ENCODE measurements at places on chromosomes 16 and 17. TPM values are rescaled to one million over a fixed set of nuclear protein-coding genes. Genes with fewer than 3 reads are reported as not detected.

CA4 gene
- 0.15 TPM for polyA plus RNA-seq

GRCh38 chr17:80770881-80771611 is 220.6 kb upstream of the CHMP6 start:
- H3K4me3 ChIP-seq, result no peak overlapping the region
- DNase-seq, result no peak
- no peaks in the 10 kb centered on the region for H3K4me1 ChIP-seq
- no peak overlapping the region for H3K27ac ChIP-seq
- no peaks in the 10 kb centered on the region for H3K27me3 ChIP-seq

PRKCA gene
- 123 TPM for polyA plus RNA-seq

- no peaks in the 10 kb centered on the region for H3K4me1 ChIP-seq
- H3K36me3 ChIP-seq, result peaks cover 20% of the 10 kb centered on the region
- no peak overlapping the region for H3K27ac ChIP-seq
Observed at GRCh38 chr16:89864527-89864820, 8.9 kb upstream of the TCF25 start.

DNA sequence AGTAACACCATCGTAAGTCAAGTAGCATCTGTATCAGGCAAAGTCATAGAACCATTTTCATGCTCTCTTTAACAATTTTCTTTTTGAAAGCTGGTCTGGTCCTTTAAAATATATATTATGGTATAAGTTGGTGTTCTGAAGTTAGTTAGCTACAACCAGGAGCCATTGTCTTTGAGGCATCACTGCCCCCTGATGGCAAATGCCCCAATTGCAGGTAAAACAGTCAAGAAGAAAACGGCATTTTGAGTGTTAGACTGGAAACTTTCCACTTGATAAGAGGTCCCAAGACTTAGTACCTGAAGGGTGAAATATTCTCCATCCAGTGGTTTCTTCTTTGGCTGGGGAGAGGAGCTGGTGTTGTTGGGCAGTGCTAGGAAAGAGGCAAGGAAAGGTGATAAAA is 14.1 kb downstream of the TP53 start:
- H3K36me3 ChIP-seq, result peaks cover 50% of the 10 kb centered on the region
- DNase-seq, result no peak
- H3K27ac ChIP-seq, result no peak overlapping the region
- no peaks in the 10 kb centered on the region for H3K27me3 ChIP-seq
- H3K4me3 ChIP-seq, result no peak overlapping the region

NGFR gene
- polyA plus RNA-seq, result 0.76 TPM

TM4SF5 gene
- not detected for polyA plus RNA-seq

DNA sequence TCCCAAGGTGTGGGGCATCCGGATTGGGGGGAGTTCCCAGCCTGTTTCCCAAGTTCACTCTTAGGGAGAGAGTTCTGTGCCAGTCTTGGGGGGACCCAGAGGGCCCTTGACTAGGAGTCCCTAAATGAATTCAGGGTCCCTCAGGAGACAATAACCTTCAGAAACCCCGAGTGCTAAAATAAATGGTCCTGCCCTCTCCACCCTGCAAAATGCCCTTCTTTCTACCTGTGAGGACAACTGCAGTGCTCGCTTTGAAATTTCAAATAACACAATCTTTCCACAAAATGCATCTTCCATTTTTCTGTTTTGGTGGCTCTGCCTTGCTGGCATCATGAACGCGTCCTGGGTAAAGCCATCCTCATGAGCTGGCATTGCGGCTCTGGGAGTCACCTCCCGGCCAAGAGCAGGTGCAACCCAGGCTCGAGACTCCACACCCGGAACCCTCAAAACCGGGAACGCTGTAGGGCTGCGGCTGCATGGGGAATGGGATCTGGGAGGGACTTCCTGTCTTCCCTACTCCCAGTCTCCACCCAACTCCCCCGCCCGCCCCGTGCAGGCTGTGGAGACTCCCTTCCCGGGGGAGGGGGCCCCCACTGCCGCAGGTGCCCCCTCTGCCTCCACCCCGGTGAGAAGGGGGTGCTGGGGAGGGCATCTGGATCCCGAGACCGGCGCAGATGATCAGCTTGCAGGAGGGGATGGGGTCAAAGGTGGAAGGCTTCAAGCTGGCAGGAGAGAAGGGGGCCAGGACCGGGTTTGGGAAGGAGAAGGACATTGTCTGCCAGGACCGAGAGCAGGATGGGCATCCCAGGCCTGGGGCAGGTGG is at the start of gene ZNF205:
ZNF205 (plus strand) TSS at position 529 of the 823 bp plus-strand sequence. CDS start 845 bp downstream, outside the sequence.
- peaks cover 24% of the 10 kb centered on the region for H3K4me1 ChIP-seq
- no peaks in the 10 kb centered on the region for H3K27me3 ChIP-seq
- H3K4me3 ChIP-seq, result peak within 1 kb of the TSS; percentile 78
- peak; percentile 92 for DNase-seq

RNU2-1 gene
- not detected for polyA plus RNA-seq

NECAB2 gene
- 0.58 TPM for polyA plus RNA-seq

GRCh38 chr16:89034971-89035668 is 58.1 kb upstream of the CBFA2T3 start:
- H3K4me1 ChIP-seq, result no peaks in the 10 kb centered on the region
- H3K36me3 ChIP-seq, result no peaks in the 10 kb centered on the region
- H3K4me3 ChIP-seq, result no peak overlapping the region

DPEP1 gene
- 0.05 TPM for polyA plus RNA-seq

- H3K27me3 ChIP-seq, result no peaks in the 10 kb centered on the region
- H3K36me3 ChIP-seq, result no peaks in the 10 kb centered on the region
- no peak overlapping the region for H3K27ac ChIP-seq
- no peaks in the 10 kb centered on the region for H3K4me1 ChIP-seq
- DNase-seq, result no peak
- no peak overlapping the region for H3K4me3 ChIP-seq
Observed at GRCh38 chr17:43754947-43755346, 3.6 kb downstream of the SOST start.

DNA sequence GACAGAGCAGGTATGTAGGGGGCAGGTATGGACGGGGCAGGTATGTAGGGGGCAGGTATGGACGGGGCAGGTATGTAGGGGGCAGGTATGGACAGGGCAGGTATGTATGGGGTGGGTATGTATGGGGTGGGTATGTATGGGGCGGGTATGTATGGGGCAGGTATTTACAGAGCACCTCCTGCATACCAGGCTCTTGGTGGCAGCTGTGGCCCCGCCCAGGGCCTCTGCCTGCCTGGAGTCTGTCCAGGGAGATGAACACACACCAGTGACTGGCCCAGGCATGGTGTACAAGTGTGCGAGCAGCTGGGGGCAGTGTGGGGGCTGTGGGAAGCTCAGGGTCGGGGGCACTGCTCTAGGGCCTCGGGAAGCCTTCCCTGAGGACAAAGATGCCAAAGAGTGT is 4.4 kb downstream of the RPL3L start:
- no peak overlapping the region for H3K4me3 ChIP-seq
- no peaks in the 10 kb centered on the region for H3K36me3 ChIP-seq
- peaks cover 9% of the 10 kb centered on the region for H3K4me1 ChIP-seq
- DNase-seq, result no peak

GP1BA gene
- not detected for polyA plus RNA-seq

DNA sequence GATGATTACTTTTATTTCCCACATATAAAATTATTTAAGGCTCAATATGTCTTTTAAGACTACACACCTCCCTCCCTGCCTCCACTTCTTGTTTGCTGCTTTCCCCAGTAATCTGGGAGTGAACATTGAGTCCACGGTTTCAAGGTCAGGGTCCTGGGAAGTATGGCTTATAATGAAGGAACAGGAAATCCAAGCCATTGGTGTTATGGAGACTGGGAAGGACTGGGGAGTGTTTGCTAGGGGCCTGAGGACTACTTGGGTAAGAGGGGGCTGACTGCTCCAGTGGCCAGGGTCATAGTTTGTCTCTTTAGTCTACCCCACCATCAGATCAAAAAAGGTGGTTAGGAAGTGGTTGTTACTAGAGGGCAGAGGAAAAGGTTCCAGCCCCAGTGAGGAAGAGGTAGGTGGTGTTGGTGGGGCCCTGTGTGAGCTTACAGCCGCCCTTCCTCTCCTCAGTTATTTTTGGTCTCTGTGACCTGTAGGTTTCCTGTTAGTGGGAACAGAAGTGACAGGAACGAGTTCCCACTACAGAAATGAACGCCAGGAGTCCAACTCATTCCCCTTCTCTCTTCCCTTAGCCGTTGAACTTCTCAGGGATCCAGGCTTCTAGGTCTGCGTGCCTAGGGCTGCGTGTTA is 742 bp upstream of the SLC16A13 start:
- no peak for DNase-seq
- peaks cover 11% of the 10 kb centered on the region for H3K4me1 ChIP-seq
- H3K36me3 ChIP-seq, result no peaks in the 10 kb centered on the region
- no peaks in the 10 kb centered on the region for H3K27me3 ChIP-seq
- H3K27ac ChIP-seq, result peak overlapping the region; percentile 71
- H3K4me3 ChIP-seq, result peak overlapping the region; percentile 80

DNA sequence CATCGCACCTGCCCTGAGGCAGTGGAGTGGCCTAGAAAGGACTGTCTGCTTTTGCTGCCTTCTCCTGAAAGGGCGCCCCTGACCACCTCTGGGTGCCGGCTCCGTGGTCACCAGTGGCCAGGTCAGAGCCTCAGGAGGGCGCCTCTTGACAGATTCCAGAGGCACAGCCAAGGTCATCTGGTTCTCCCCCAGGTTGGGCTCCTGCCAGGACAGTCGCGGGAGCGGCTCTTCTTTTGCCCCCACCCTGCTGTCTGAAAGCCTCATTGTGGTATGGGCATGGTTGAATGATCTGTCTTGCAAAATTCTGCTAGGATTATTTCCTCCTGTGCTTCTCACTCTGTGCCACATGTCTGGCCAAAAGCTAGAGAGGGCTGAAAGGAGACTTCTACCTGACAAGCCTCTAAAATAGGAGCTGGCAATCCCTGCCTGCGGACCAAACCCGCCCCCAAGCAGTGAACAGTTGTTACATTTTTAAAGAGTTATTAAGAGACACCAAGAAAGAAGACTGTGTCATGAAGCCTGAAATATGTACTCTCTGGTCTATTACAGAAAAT is 82.8 kb downstream of the SNX29 start:
- H3K4me3 ChIP-seq, result no peak overlapping the region
- no peak overlapping the region for H3K27ac ChIP-seq
- DNase-seq, result peak; percentile 49
- peaks cover 11% of the 10 kb centered on the region for H3K4me1 ChIP-seq
- H3K36me3 ChIP-seq, result no peaks in the 10 kb centered on the region

DNA sequence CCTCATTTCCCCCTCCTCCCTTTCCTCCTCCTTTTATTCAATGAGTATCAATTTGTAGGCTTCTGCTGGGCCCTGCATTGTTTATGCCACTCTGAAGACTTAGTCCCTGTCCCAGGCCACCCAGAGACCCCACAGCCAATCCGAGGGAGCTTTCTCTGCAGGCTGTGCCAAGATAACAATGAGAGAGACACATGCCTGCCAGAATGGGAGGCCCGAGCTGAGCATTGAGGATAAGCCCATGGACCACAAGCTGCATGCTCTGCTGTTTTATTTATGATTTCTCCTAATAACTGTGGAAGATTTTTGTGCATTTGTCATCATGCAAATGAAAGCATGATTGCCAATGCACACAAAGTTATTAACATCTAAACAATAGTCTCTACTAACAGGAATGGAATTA is 3.0 kb downstream of the RCVRN start:
- H3K27me3 ChIP-seq, result peaks cover 23% of the 10 kb centered on the region
- H3K27ac ChIP-seq, result no peak overlapping the region
- H3K4me1 ChIP-seq, result no peaks in the 10 kb centered on the region

EVPL gene
- 0.23 TPM for polyA plus RNA-seq

GRCh38 chr17:789160-789840 is 7.1 kb downstream of the MRM3 start:
- H3K4me3 ChIP-seq, result no peak overlapping the region
- H3K36me3 ChIP-seq, result peaks cover 21% of the 10 kb centered on the region
- no peaks in the 10 kb centered on the region for H3K4me1 ChIP-seq

GRCh38 chr16:57763285-57764005 is 27.9 kb downstream of the KATNB1 start:
- peaks cover 33% of the 10 kb centered on the region for H3K36me3 ChIP-seq
- H3K27ac ChIP-seq, result no peak overlapping the region
- no peaks in the 10 kb centered on the region for H3K27me3 ChIP-seq
- H3K4me1 ChIP-seq, result peaks cover 4% of the 10 kb centered on the region
- no peak overlapping the region for H3K4me3 ChIP-seq

DNA sequence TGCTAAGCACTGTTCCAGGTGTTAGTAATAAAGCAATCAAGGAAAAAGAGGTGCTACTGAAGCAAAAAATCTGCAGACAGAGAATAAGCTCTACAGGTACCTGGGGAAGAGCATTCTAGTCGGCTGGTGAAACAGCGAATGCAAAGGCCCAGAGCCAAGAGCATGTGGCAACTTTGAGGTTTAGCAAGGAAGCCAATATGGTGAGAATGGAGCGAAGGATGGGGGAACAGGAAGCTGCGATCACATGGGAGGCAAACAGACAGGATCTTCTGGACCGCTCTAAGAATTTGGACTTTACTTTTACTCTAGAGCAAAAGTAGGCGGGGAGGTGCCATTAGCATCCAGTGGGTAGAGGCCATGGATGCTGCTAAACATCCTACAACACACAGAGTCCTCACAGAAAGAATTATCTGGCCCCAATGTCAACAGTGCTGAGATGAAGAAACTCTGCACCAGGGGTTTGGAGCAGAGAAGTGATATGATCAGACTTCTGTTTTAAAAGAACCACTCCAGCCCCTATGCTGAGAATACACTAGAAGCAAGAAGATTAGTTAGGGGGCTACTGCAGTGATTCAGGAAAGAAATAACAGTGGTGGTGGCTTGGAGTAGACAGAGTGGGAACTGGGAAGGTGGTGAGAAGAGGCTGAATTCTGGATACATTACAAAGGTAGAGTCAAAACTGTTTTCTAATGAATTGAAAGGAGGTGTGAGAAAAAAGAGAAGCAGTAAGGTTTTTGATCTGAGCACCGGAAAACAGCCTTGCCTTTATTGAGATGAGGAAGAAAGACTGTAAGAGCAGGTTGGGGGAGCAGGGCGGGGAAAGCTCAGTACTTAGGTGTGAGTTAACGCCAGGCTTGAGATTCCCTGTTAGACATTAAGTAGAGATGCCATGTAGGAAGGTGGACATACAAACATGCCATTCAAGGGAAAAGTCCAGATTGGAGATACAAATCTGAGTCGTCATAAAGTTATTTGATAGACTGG is 11.0 kb downstream of the EFTUD2 start:
- no peaks in the 10 kb centered on the region for H3K27me3 ChIP-seq
- H3K4me1 ChIP-seq, result no peaks in the 10 kb centered on the region
- no peak for DNase-seq
- no peak overlapping the region for H3K27ac ChIP-seq

CBX2 gene
- polyA plus RNA-seq, result 19.7 TPM

DNA sequence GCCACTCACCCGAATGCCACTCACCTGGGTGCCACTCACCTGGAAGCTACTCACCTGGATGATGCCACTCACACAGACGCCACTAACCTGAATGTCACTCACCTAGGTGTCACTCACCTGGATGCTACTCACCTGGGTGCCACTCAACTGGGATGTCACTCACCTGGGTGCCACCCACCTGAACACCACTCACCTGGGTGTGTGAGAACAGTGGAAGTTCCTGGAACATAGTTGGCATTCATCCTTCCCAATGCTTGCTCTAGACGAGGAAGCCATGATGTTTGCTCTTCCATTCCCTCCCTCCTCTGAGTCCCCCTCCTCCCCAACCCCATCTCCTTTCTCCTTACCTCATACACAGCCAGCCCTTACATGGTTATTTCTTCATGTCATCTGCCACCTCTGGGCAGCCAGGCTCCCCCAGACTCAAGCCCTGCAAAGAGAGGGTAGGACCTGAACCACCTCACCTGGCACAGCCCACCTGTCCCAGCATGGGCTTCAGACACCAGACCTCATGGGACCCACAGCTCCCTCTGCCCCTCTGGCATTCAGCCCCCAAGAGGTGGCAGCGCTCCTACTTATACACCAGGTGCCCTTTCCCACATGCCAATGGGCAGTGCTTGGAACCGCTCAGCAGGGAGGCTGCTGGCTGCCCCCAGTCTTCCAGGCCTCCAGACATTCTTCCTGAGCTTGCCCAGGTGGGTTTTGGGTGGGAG is 171.8 kb upstream of the FOXF1 start:
- H3K36me3 ChIP-seq, result no peaks in the 10 kb centered on the region
- DNase-seq, result no peak
- peaks cover under 1% of the 10 kb centered on the region for H3K4me1 ChIP-seq
- H3K27me3 ChIP-seq, result peaks cover 16% of the 10 kb centered on the region
- H3K27ac ChIP-seq, result no peak overlapping the region
